ENCODE measurements at places on chromosomes 1 and 21.

- DNase-seq: no peak
Measured at GRCh38 chr1:229012823-229013222, 258.1 kb upstream of the RAB4A start.

DNA sequence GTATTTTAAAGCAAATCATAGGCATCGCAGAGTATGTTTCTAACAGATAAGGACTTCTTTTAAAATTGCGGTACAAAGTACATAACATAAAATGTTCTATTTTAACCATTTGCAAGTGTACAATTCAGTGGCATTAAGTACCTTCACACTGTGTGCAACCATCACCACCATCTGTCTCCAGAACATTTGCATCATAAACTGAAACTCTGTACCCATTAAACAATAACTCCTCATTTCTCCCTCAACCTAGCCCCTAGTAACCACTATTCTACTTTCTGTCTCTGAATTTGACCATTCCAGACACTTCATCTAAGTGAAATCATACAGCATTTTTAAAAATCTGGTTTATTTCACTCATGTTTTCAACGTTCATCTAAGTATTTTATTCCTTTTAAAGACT is 16.6 kb upstream of the ATF3 start:
- DNase-seq: no peak

GRCh38 chr1:241228339-241228738 is 128.7 kb downstream of the RGS7 start:
- no peak for DNase-seq

DNA sequence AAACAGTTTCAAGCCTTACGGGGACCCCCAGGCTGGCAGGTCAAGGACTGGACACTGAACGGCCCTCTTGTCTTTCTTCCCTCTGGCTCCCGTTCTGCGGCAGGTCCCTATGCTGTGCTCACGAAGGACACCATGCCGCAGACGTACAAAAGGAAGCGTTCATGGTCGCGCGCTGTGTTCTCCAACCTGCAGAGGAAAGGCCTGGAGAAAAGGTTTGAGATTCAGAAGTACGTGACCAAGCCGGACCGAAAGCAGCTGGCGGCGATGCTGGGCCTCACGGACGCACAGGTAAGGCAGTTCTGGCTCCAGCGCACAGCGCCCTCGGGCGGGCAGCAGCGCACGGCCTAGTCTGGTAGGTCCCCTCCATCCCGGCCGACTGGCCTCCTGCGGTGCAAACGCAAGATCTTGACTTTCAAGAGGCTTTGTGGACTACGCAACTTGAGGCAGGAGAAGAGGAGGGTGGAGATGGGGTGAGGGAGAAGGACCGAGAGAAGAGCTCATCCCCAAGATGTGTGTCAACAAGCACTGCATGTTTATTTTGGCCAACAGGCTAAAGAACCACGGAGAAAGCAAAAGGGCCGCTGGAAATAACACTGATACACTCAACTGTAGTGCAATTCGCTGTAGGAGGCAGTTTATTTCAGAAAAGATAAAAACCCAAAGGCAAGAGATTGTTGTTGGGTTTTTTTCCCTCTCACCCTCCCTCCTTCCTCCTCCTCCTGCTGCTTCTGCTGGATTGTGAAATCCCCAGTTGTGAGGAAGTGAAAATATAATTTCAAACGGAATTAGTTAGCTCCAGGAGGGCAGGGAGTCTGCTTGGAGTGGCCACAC is 3.0 kb downstream of the HLX start:
- DNase-seq: no peak

GRCh38 chr1:178969226-178969987 is 56.3 kb upstream of the FAM20B start:
- DNase-seq: no peak

DNA sequence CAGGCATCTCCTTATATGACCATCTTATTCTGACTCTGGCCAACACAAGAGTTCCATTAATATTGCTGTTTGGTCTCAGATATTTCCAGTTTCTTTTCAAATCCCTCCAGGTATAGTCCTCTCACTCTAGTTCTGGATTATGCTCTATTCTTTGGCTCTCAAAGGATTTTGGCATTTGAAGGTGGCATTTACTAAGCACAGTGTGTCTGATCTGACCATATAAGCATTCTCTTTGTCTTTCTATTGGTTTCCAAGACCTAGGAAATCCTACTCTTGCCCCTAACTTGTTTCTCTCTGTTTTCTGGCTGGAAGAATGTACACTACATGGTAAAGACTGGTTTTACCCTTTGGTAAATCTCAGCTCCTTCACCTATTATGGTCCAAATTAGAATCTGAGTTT is 12.7 kb upstream of the ACADM start:
- DNase-seq: no peak

DNA sequence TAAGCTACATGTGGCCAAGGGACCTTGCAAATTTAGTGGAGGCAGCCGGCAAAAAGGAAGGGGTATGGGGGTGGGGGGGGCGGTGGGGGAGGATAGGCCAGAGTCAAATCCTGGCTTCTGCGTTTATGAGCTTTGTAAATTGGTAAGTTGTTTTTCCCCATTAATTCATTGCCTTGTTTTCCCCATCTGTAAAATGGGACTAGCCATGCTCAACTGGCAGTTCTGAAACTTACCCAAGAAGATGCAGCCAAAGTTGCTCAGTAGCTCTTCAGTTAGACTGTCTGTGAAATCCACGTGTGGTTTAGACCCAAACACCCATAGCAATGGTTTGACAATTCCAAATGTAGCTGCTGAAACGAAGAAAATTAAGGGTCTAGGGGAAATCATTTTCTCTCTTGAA is 52.3 kb upstream of the FAM89A start:
- DNase-seq: no peak

GRCh38 chr1:238562341-238562740 is 671.6 kb upstream of the ZP4 start:
- peak; percentile 4 for DNase-seq

DNA sequence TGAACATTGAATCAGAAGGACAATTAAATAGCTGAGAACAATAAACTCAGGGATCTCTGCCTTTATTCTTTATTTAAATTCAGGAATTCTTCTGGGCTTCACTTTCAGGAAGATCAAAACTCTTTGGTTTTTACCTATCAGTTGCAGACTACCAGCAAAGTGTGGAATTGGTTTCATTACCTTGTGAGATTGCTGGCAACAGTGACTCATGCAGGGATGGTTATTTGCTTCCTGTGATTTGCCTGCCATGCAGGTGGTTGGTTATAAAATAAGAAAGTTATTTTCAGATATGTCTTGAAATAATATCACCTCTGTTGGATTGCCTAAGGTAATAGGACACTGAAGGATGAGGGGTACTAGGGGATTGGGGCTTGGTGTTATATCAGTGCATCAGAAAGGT is 204.6 kb downstream of the PTBP2 start:
- no peak for DNase-seq

DNA sequence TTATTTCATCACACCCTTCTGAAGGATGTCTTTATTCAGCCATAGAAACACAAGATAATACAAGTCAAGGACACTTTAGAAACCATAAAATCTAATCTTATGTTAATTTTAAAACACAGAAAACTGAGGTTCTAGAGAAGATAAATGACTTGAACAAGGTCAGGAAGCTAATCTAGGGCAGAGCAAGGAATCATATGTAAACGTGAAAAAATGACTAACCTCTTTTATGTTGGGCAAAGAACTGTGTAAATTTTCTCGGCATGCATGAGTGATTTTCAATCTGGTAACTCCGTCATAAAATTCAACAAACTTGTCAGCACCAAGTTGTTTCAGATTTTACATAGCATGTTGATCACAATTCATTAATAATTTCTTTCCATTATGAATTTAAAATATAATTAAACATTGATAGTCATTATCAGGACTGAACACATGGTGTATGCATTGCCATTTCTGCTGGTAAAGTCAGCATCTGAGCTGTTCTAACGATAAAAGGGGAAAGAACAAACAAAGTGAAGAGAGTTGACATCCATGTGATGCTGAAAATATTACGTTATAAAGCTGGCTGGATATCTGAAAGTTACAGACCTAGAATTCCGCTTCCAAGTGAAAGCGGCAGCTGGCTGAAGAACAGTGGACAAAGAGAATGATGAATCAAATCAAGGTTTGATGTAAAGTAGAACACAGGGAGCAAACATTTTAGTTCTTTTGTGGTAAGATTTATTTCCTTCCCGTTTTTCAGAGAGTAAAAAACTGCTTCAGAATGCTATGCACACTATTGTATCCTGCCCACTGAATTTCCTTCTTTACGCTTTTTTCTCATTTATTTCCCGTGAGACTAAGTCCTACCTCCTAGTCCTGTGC is 1037.4 kb upstream of the TMPRSS15 start:
- no peak for DNase-seq

DNA sequence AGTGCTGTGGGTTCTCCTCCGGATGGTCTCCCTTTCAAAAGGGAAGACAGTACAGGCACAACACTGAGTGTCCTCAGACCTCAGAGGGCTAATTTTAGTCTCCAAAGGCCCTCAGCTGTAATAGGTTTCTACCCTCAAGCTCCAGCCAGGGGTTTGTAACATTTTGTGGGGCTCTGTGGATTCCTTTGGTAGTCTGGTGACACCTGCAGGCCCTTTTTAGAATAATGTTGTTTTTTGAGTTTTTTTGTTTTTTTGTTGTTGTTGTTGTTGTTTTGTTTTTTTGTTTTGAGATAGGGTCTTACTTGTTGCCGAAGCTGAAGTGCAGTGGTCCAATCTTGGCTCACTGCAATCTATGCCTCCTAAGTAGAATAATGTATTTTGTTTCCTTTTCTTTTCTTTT is 15.0 kb upstream of the TMEM201 start:
- no peak for DNase-seq

DNA sequence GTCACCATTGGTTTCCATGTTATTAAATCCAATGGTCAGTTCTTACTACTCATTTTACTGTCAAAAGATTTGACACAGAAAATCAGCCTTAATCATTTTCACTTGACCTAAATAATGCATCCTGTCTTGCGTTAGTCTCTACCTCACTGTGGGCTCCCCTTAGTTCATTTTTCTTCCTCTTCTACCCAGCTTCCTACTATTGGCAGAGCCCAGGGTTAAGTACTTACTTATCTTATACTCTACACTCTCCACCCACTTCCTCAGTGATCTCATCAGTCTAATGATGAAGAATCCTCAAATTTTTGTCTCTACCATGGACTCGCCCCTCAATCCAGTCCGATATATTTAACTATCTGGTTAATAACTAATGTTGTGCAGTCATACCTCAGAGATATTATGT is 735.9 kb downstream of the KCNT2 start:
- no peak for DNase-seq

DNA sequence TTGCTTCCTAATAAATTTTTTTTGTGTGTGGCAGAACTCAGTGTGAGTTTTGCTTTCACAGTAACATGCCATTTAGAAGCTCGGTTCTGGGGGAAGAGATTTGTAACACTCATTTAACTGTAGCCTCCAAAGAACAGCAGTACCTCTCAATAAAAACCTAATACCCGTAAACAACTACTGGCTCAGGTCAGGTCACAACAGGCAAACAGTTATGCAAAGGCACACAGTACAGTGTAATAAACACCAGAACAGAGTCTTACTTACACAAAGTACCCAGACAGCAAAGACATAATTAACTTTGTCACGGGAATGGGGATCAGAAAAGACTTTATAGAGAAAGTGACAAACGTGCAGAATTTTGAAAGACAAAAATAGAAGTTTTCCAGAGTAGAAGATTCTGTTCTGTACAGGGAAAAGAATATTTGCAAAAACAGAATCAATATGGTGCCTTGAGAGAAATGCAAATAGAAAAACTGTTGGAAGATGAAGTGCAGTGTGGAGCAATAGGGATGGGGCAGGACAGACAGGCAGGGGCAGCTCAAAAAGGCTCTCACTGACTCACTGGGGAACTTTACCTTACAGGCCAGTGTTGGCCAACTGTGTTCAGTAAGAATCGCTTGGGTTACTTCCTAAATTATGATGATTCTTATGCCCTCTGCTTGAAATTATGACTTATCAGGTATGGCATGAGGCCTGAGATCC is 38.8 kb downstream of the EGLN1 start:
- no peak for DNase-seq

GRCh38 chr1:2466958-2467554 is 9.0 kb upstream of the PLCH2 start:
- DNase-seq: peak; percentile 33

DNA sequence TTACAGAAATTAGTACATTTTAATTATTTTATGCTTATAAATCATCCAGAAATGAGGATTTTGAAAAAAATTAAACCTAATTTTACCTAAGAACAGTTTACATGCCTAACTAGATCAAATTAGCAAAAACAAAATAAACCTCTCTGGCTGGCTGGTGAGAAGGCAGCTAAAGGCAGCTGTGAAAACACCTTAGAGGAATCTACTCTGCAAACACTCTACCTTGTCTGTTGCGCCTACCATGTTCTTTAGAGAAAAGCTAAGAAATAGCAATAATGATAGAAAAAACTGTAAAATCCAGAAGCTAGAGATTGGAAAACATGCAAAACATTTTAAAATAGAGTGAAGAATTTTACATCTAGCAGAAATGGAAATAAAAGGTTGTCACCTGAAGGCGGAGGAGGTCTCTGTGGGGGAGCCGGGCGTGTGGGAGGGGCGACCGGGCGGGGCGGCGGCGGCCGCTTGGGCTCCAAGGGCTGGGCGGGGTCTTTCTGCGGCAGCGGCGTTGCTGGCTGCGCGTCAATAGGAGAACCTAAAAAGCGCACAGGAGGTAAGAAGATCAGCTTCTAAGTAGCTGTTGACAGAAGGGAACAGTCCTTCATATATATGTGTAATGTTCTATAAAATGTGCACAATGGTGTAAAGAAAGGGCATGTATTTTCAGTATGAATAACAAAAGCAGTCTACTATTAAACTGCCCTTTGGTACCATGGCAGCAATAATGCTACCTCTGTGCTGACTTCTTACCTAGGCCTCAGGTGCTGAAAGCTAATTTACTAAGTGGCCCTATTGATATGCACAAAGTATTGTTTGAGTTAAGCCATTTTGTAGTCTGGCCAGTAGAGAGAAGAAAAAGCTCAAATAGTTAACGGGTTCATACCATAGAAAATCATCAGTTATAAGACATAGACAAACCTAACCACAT is 33.3 kb upstream of the CFAP298 start:
- no peak for DNase-seq

DNA sequence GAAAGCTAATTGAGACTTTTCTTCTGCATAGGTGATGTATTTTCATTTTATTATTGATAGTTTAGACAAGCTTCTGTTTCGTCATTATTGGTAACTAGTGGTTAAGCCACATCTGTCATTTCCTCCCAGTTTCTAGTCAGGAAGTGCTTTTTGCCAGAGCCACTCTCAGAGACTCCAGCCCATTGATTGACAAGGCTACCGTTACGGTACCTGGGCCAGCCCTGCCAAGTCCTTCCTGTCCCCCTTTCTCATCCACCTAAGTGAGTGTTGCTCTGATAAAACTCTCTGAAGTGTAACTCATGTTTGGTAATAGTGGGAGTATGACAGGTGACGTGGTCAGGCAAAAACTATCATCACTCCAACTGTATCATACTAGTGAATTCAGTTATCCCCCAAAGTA is 29.6 kb upstream of the AGL start:
- DNase-seq: no peak
